Liver (tissue), 10 donors: ENCODE measurements at places on chromosomes 5 and 9.

DNA sequence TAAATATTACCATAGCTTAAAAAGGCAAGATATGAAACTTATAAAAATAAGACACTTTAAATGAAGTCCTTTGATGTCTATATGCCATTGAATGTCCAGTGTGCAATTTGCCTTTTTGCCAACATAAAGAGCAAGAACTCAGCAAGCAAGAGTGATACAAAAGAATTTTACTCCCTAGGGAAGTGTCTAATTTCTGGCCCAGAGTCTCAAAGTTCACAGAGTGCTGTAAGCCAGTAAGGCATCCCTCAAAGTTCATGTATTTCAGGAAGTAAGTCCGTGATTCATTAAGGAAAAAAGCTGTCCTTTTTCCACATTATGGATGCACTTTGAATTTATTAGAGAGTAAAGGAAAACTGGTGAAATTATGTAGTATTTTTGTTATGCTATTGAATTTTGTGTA lies 185.2 kb downstream of the CCDC171 start:
- no peak for DNase-seq

- DNase-seq = no peak
Observed at GRCh38 chr5:174172566-174172965, 127.1 kb downstream of the NSG2 start.

DNA sequence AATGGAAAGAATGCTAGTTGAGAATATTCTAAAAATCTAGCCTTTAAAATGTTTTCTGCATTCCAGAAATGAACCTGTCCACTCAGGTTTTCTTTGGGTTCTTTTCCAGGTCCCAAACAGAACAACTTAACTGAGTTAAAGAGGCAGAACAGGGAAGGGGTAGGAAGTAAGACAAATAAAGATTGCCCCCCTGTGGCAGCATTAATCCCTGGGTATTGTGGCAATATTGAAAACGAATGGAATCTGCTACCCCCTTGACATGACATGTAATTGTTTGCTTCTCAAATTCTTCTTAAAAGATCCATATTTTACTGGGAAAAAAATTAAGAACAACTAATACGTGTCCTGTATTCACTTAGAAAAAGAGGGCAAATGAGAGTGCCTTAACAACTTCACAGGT lies 9.3 kb upstream of the RBM22 start:
- DNase-seq = no peak

DNA sequence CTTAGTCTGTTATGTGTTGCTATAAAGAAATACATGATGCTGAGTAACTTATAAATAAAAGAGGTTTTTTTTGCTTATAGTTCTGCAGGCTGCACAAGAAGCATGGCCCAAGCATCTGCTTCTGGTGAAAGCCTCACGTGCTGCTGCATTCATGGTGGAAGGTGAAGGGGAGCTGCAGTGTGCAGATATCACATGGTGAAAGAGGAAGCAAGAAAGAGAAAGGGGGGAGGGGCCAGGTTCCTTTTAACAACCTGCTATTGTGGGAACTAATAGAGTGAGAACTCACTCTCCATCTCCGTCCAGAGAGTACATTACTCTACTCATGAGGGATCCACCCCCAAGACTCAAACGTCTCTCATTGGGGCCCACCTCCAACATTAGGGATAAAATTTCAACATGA lies 12.5 kb upstream of the PARP8 start:
- DNase-seq = no peak

- no peak for DNase-seq
Observed at GRCh38 chr5:101717721-101718120, 578.4 kb downstream of the SLCO4C1 start.

GRCh38 chr5:64213531-64213930 lies 47.9 kb downstream of the RNF180 start:
- no peak for DNase-seq

DNA sequence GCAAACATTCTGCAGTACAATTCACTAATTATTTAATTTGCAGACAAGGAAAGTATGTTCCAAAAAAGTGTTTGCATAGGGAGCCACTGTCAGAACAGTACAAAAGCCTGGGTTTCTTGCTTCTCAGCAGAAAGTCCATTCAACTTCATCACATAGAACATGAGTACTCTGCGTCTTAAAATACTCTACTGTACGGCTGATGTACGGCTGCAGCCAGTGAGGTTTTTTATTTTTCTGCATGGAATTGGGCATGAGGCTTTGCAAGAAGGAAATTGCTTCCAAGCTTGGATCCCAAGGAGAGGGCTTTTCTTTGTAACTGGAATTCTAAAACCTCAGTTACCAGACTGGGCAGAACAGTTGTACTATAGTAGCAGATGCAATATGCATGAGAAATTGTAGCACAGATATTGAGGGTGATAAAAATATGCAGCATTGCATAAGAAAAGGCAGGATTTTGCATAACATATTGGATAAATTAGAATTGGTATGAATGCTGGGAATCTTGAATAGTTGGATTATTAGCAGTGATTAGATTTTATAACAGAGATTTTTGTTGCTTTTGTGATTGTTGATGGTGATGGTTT lies 178.1 kb upstream of the CDH9 start:
- no peak for DNase-seq

- DNase-seq = no peak
Observed at GRCh38 chr9:89716559-89716958, 111.7 kb downstream of the GADD45G start.

DNA sequence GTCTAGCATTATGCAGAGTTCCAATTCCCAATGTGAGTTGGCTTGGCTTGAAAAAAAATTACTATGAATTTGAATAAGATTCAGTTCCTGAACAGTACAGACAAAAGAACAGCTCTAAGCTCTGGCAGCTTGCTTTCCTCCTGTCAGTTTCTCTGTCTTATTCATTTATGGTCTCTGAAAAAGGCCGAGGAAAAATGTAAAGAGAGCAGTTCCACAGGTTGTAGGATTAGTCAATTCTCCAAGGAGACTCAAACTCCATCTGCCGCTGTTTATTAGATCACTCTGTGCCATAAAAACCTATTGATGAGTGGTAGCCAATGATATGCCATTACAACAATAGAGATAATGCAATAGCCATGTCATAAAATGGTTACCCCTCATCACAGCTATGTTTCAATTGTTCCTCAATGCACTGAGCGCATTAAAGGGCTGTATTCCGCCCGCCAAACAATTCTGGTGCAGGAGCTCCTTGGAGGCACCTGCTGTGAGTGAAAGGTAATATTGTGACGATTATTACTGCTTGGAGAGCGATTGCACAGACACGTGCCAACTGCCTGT lies 188.2 kb downstream of the ARRDC3 start:
- DNase-seq = no peak
